Right atrium auricular region (tissue), 2 donors: ENCODE measurements at places on chromosomes 4 and X. TPM values are rescaled to one million over a fixed set of nuclear protein-coding genes. Genes with fewer than 3 reads are reported as not detected.

The GPR82 gene
- total RNA-seq, result not detected

The NLGN3 gene
- 0.98 TPM for total RNA-seq

The RRH gene
- not detected for total RNA-seq

The ZCCHC18 gene
- total RNA-seq, result not detected

The PAGE2 gene
- not detected for total RNA-seq

The PLAC8 gene
- total RNA-seq, result 0.48 TPM

The PAGE1 gene
- not detected for total RNA-seq

The CENPVL1 gene
- total RNA-seq, result not detected

The PYURF gene
- 51.8 TPM for total RNA-seq

The EPGN gene
- 3.8 TPM for total RNA-seq

The LAMTOR3 gene
- total RNA-seq, result 38.9 TPM

The KIAA1210 gene
- total RNA-seq, result 0.04 TPM

The ANTXR2 gene
- total RNA-seq, result 24.5 TPM

The GJB1 gene
- total RNA-seq, result not detected

The MAGEA1 gene
- not detected for total RNA-seq

The FAM149A gene
- 6.8 TPM for total RNA-seq

The MTMR8 gene
- total RNA-seq, result 0.37 TPM

The VCX3B gene
- not detected for total RNA-seq

The TRIML2 gene
- not detected for total RNA-seq

The NSG1 gene
- total RNA-seq, result 14.4 TPM

The SOX3 gene
- not detected for total RNA-seq

The NUDT11 gene
- total RNA-seq, result 0.75 TPM

The NSD2 gene
- 36.3 TPM for total RNA-seq

The TDO2 gene
- not detected for total RNA-seq

The GAGE12H gene
- not detected for total RNA-seq

The ADGRG2 gene
- 0.67 TPM for total RNA-seq

The TCEANC gene
- 3.7 TPM for total RNA-seq

The TEX13D gene
- not detected for total RNA-seq

The DCX gene
- total RNA-seq, result not detected

The GLRA2 gene
- not detected for total RNA-seq

The CENPI gene
- total RNA-seq, result 0.16 TPM

The TBC1D8B gene
- 4.6 TPM for total RNA-seq

The GPR50 gene
- total RNA-seq, result not detected

The GAGE12J gene
- not detected for total RNA-seq

The ADH1B gene
- total RNA-seq, result 111 TPM

The PNMA6A gene
- 2.9 TPM for total RNA-seq

The TBX22 gene
- total RNA-seq, result not detected

The CLCN4 gene
- total RNA-seq, result 15.6 TPM

The ART3 gene
- 75.6 TPM for total RNA-seq

The P2RY8 gene
- 0.93 TPM for total RNA-seq

The CFAP47 gene
- not detected for total RNA-seq
